ENCODE measurements at places on chromosomes 6 and 20.

- DNase-seq: no peak
These were observed 530 bp downstream of the TDP2 start for GRCh38 chr6:24666097-24666640.

DNA sequence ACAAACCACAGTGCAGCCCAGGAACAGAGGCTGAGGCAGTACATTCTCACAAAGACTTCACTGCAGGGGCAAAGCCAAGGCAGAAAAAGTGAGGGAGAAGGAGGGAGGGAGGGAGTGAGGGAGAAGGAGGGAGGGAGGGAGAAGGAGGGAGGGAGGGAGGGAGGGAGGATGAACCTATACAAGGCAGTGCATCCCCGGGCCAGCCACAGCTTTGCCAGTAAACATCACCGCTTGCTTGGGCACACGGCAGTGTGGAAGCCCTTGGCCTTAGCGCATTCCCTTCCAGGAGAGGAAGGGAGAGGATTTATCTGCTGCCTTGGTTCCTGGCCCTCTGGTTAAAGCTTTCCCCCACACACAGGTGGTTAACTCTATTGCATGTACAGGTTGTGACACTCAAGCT is 234.0 kb downstream of the PTPRT start:
- DNase-seq: no peak

- no peak for DNase-seq
These were observed 499.1 kb downstream of the CD83 start for GRCh38 chr6:14616656-14617055.

DNA sequence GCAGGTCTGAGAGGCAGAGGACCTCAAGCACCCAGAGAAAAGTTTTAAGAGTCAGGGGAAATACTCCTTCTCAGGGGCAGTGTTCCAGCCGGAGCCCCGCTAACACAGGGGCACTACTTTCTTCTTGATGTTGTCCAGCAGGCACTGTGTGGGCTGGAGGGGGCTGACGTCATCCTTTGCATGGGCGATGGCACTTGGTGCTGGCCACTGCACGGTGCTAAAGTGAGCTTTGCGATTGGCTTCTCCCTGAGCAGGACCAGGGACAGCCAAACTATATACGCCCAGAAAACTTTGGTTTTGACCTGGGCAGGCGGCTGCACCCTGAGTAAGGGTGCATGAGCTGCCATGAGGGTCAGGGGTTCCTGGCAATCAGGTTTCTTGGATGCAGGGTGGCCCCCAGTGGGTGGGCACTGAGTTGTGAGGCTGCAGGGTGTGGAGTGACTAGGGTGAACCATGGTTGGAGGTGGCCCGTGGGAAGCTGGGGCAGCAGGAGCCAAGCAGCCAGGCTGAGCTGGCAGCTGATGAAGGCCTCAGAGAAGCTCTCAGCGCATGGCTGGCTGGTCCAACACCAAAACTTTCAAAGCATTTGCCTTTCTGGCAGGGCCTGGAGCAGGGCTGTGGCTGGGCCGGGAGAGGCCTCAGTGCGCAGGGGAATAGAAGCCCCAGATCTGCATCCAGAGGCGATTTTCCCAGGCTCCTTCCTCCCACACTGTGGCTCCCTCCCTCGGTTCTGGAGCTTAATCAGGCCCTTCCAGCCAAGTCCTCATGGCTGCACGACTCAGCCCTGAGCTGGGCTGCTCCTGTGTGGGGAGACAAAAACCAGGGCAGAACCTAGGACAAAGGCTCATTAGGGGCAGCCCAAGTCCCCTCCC is 18.3 kb downstream of the MRPS18A start:
- DNase-seq: no peak

- no peak for DNase-seq
These were observed 213.0 kb upstream of the DTNBP1 start for GRCh38 chr6:15875797-15876196.

DNA sequence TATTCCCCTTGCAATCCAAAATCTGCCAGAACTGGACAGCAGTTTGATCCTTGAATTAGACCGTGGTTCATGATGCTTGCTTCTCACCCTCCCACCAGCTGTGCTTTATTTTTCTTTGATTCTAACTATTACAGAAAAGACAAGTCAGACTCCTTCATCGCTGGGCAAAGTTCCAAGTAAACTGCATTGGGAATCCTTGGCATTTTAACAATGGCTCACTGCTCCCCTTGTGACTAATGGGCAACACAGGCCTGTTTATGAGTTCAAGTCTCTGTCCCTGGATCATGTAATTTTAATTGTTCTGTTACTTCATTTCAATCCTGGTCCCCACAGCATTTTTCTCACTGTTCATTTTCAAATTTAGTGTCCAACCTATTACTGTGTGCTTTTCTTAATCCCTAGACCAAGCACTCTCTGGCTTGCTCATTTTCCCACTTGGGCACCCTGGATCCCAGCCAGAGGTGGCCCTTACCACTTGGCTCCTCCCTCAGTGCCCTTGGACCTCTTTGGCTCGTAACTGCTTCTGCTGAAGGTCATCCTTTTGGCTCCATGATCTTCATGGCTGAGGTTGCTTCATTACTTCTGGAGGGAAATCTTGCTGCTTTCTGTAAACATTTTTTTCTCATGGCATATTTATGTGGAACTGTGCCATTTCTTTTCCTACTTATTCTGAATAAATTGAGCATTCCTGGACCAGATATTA is 32.8 kb downstream of the PSMB9 start:
- DNase-seq: peak; percentile 53

- no peak for DNase-seq
These were observed 34.2 kb downstream of the ABHD12 start for GRCh38 chr20:25356271-25356933.

DNA sequence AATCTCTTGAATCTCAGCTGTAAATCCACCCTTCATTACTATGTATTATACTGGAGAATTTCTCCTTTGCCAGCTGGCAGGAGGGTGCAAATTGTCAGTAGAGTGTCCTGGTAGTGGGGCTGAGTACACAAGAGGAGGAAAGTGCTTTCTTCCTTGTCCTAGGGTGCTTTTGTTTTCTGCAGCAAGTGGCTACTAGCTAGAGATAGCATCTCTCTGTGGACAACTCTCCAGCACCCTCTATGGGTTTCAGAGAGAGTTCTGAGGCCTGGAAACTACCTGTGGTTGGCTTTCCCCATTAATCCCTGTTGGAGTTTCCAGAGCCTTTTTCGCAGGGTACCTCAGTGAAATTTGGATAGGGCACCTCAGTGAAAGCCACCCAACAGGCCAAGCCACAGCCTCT is 422.5 kb upstream of the RGS17 start:
- peak; percentile 10 for DNase-seq

DNA sequence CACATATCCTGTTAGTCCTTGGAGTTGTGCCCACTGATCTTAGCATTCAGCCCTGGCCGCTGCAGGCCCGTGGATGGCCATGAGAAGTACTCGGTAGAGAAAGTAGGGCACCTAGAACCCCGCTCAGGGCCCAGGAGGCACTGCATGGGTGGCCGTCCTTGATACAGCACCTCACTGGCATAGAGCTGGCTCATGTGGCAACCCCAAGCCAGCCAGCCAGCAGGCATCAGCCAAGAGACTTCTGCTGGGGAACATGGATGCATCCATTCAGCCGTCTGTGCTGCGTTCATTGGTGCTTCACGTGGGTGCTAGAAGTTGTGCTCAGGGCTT is 10.6 kb downstream of the PYGB start:
- no peak for DNase-seq

GRCh38 chr6:119609865-119610264 is 260.3 kb upstream of the MAN1A1 start:
- no peak for DNase-seq

- DNase-seq: no peak
These were observed 1.3 kb downstream of the EPHA7 start for GRCh38 chr6:93418033-93418407.

GRCh38 chr6:84764332-84765049 is at the start of gene TBX18:
TBX18 (minus strand) TSS chr6:84764598; CDS start chr6:84764181, 417 bp downstream.
- peak; percentile 97 for DNase-seq

GRCh38 chr6:34964564-34964963 is 75.5 kb downstream of the ANKS1A start:
- no peak for DNase-seq

DNA sequence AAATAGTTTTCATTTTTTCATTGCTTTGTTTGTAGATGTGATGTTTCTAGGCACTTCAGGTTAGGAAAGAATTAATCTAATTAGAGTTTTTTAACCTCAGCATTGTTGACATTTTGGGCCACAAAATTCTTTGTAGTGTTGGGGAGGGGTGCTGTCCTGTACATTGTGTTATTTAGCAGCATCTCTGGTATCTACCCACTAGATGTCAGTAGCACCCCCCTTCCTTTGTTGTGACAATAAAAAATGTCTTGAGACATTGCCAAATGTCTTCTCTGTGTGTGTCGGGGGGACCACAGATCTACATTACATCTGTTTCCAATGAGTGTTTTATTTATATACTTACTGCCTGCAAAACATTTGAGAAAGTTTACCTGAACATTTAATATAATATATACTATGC is 45.6 kb downstream of the EYA4 start:
- DNase-seq: no peak

DNA sequence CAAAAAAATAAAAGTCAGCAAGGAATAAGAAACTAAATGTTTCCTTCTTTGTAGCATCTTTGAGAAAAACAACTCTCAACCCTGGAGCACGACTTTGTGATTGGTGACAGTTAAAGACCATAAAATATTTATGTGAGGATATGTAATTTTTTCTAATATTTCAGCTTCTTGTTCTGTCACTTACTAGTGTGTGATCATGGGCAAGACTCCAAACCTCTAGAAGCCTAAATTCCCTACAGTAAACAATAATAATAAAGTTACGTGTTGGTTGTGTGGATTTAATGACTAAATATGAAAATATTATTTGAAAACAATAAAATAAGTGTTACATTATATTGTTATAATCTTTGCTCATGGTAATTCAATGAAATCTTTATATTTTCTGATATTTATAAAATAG is 735.6 kb upstream of the MARCKS start:
- DNase-seq: no peak

- no peak for DNase-seq
These were observed 24.1 kb upstream of the RPS6KA2 start for GRCh38 chr6:166650824-166651807.

- DNase-seq: no peak
These were observed 55.0 kb downstream of the SOX4 start for GRCh38 chr6:21648475-21649050.

DNA sequence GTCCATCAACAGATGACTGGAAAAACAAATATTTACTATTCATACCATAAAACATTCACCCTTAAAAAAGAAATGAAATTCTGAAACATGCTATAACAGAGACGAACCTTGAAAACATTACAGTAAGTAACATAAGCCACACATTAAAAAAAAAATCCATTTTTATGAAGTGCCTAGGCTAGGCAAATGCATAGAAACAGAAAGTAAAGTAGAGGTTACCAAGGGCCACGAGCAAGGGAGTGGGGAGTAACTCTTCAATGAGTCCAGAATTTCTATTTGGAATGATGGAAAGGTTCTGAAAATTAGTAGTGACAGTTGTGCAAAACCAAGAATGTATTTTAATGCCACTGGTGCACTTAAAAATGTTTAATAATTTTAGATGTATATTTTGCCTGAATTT is 47.7 kb downstream of the STAU1 start:
- DNase-seq: no peak

DNA sequence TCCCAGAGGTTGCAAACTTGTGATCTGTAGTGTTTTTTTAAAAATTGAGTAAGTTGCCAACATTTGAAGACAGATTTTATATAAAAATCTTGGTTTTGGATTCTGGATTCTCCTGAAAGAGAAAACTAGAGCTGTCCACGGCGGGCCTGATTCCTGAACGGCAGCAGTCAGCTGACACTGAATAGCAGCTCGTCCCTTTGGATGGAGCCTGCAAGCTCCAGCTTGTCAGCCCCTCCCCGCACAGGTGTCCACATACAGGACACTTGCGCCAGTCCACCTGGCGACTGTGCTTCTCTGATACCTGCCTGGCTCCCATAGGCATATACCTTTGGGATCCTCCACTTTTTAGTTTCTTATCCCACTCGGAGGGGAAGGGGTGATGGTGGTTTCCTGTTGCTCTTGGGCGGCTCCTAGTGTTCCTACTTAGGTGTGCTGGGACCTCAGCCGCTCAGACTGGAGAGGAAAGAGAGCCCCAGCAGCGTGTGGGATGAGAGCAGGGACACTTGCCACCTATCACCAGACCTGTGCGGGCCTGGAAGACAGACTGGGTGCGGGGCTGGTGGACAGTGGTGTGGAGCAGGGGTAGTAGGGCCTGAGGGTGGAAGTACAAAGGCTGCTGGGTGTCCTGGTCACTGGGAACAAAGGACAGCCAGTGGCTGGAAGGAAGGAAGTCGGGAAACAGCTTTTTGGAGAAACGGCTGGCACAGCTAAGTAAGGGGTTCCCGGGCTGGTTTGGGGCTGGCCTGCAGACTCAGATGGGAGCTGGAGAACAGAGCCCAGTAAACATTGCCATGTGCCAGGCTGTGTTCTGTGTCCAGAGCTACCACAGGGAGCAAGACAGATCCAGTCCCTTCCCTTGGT is 18.3 kb downstream of the GHRH start:
- DNase-seq: no peak

DNA sequence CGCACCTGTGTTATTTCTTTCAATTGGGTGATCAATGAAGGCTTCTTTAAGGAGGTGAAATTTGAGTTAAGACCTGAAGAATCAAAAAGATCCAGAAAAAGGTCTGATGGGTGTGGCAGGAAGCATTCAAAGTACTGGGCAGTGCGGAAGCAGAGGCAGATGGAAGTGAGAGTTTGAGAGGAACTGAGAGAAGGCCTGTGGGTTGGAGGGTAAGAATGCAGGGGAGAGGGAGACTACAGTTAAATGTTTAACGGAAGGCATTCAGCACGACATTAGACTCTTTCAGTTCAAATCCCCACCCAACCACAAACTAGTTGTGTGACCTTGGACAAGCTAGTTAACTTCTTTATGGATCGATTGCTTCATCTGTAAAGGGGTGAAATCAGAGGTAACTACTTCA is 50.5 kb upstream of the GCM1 start:
- no peak for DNase-seq

GRCh38 chr20:50014570-50015562 is 32.1 kb downstream of the SNAI1 start:
- no peak for DNase-seq

DNA sequence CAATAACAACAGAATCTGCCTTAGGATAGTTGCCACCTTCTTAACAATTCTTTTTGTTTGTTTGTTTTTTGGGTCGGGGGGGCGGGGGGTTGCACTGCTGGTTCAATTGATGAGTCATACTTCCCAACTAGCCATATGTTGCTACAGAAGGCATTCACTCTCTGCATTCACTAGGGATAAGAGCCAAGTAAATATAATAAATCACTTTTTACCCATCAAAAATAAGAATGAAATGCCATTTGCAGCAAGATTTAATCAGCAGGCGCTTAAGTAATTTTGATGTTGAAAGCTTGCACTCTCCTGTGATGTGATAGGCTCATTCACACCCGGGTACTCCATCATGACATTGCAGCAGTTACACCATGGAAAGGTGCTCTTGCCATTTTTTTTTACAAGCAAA is 209.8 kb downstream of the HIVEP2 start:
- DNase-seq: no peak

DNA sequence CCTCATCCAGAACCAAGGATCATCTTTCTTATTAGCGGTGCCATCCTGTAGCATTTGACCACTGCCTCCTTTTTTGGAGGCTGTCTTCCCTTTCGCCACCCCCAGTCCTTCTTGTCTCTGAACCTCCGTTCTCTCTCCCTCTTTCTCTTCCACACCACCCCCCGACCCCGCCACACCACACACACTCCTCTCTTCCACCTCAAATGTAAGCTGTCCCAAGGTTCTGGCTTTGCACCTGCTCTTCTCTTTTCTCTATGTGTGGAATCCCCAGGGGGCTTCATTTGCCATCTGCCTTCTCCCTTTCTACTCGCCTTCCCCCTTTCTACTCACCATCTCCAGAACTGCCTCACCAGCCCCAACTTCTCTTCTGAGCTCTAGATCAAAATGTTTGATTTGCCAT is 111.3 kb upstream of the CDYL start:
- no peak for DNase-seq

- DNase-seq: no peak
These were observed 34.3 kb downstream of the SNX5 start for GRCh38 chr20:17934141-17934862.
